Activated CD8-positive, alpha-beta T cell treated with anti-CD3 and anti-CD28 coated beads for 36 hours (primary cell): ENCODE measurements at places on chromosomes 6 and 20.

GRCh38 chr20:49575551-49576060 is 7.7 kb upstream of the PTGIS start:
- DNase-seq: no peak

GRCh38 chr6:90038961-90039653 is 144.8 kb downstream of the GJA10 start:
- no peak for DNase-seq

GRCh38 chr20:59265298-59265697 is 35.1 kb upstream of the EDN3 start:
- DNase-seq: no peak

DNA sequence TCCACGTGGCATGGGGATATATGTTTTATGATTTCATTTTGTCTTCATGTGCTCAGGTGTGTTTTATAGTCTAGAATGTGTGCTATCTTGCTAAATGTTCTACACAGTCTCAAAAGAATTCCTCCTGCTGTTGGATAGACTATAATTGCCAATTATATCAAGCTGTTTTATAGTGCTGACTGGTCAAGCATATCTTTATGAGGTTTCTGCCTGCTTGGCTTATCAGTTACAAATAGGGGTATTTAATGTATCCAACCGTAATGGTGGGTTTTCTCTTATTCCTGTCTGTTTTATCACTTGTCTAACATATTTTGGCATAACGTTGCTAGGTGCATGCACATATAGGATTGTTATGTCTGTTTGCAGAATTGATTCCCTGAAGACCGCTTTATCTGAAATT is 201.3 kb downstream of the EYS start:
- no peak for DNase-seq

DNA sequence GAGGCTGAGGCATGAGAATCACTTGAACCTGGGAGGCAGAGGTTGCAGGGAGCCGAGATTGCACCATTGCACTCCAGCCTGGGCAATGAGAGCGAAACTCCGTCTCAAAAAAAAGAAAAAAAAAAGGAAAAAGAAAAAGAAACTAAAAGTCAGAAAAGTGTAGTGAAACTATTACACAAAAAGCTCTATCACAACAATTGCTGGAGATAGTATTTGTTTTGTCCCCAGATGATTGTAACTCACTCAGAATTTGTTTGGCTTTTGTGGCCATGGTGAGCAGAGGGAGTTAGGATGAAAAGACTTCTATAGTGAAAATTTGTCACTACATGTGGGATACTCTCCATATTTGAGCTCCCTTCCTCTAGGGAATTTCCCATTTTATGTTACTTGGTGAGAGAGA is 5.2 kb upstream of the GOPC start:
- DNase-seq: no peak

DNA sequence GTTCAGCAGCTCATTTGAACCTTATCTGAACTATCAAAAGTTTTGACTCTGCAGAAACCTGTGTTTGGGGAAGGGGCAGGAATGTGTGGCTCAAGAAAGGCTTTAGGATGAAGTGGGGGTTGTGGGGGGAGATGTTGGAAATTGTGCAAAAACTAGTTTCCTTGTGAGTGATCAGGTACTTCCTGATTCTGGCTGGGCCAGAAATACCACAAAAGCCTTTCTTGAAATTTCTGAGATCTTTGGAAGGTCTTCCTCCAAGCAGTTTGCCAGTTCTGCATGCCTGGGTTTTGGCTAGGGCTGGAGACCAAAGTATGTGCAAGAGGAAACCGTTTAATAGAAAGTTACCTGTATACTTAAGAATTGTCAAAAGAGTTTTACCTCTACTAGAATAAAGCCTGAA is 116.6 kb downstream of the BMP2 start:
- no peak for DNase-seq

- DNase-seq: no peak
Measured at GRCh38 chr20:51026269-51026668, 3.4 kb upstream of the KCNG1 start.
